ENCODE measurements at places on chromosomes 5 and 9.
A peak's percentile ranks its signal among the peaks of the same experiment; 100 is the strongest.

- DNase-seq: no peak
These were observed 121.7 kb upstream of the GLRA1 start for GRCh38 chr5:152046361-152046760.

GRCh38 chr5:100697970-100698369, 162.8 kb downstream of the FAM174A start:
- DNase-seq: no peak

DNA sequence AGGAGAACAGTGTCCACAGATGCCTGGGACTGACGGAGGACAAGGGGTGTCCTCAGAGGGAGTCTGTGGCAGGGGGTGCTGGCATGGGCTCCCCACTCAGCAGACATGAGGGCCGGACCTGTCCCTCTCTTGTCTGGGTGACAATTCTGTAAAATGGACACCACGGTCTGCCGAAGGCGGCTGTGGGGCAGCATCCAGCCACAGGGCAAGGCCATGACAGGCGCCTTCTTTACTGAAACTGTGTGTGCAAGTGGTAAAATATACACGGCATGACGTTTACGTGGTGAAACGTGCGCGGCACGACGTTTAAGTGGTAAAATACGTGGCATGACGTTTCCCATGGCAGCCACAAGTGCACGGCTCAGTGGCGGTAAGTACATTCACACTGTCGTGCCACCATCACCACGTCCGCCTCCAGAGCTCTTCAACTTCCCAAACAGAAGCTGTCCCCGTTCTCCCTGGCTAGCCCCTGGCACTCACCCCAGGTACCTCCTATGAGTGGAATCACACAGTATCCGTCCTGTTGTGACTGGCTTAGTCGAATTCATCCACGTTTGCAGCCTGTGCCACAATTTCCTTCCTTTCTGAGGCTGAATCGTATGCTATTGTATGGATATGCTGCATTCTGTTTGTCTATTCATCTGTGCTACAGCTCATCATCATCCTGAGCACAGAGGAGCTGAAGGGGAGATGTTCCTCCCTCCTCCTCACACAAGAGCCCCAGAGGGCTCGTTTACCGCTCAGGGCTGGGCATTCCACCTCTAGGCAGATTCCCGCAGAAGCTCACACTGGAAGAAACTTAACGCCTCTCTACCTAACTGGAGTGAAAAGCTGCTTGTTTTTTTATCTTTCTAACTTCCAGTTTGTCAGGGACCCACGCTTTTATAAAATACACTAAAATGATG, 52.5 kb downstream of the COL23A1 start:
- DNase-seq: no peak

GRCh38 chr5:36640949-36641348, 34.5 kb downstream of the SLC1A3 start:
- no peak for DNase-seq

DNA sequence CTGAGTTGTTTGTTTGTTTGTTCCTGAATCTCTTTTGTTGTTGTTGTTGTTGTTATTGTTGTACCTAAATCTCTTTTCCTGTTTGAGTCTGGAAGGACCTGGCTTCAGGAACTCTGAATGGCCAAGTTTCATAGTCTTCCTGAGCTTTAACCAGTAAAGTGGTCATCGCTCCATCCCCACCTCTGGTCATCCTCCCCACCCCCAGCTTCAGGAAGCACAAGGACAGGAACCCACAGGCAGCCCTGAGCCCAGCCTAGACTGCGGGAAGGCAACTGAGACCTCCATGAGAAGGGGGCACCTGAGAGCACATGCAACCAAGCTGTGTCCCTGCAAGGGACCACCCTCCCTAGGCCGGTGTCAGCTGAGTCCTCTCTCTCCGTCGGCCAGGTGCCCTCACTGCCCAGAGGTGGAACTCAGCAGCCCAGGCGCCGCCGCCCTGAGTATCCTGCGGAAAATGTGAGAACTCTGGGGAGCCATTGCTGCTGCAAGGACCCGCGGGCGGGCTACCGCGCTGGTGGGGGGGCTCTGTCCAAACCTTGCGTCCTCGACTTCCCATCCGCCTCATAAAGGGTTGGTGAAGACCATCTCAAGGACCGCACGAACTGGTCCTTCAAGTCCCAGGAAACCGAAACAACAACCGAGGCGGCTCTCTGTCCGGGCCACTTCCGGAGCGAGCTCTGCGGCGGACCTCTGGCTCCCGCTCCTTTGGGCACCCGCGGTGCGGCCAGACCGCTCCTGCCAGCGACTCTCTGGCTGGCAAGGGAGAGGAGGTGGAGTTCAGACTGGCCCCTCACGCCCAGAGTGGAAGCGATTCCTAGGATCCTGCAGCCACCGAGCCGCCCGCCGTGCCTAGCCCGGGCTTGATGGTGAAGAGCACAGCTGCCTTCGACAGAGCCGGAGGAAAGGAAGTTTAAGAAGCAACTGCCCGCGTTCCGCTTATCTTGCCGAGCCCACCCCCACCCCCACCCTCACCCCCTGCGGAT, 4.2 kb downstream of the BARX1 start:
- DNase-seq: peak; percentile 6

DNA sequence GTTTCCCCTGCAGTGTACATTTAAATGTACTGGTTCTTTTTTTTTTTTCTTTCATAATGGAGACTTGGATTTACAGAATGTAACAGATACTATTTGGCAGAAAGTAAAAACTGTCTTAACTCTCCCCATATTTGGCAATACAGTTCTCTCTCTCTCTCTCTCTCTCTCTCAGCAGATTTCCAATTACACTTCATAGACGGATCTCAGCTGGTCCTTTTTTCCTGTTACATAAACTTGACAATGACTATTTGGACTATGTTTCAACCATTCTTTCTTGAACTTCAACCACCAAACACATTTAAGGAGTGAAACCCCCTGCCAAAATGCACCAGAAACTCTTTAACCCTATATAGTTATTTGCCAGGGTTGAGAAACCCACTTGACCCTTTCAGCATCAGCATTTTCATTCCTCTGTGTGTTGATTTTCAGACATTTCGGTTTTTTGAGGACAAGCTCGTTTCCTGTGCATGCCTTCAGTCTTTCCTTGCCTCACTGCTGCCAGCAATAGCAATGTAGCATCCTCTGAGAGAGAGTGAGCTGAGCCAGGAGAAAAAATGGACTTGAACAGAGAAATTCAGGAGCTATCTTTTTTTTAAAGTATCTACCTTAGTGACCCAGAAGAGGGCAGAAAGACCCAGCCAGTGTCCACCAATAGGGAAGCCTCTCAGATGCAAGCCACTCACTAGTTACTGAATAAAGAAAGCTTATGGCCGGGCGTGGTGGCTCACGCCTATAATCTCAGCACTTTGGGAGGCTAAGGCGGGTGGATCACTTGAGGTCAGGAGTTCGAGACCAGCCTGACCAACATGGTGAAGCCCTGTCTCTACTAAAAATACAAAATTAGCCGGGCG, 26.0 kb upstream of the GNA14 start:
- no peak for DNase-seq

DNA sequence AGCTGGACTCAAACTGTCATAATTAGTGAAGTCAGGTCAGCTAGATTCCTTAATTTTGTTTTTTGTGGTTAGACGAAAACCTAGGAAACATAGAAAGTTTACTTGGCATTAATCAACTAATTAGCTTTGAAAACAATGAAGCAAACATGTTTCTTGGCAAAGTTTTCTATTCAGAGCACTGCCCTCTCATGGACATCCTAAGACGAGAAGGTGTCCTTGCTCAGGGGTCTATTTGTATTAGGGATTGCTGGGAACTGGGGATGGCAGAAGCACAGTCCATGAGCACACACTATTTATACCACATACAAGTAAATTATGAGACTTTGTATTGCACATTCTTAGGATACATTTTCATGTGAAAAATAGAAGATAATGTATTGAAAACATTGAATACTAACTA, 49.7 kb downstream of the POC5 start:
- no peak for DNase-seq

DNA sequence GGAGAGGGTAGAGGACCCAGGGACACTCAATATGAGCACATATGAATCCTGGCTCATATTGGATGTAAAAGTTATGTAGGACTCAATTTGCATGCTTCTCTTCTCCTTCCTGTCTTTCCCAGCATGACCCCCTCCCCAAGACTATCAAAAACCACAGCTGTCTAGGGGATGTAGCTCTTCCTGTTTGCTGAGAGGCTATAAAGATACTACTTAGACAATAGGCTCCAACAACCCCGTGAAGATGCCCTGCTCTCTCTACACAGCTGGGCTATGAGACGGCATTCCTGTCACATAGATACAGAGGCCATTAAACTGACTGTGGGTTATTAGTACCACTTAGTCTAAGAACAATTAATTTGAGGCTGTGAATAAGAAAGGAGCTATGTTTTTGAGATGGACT, 56.5 kb upstream of the PCSK1 start:
- DNase-seq: no peak

GRCh38 chr5:99936911-99937310, 598.3 kb upstream of the FAM174A start:
- no peak for DNase-seq

DNA sequence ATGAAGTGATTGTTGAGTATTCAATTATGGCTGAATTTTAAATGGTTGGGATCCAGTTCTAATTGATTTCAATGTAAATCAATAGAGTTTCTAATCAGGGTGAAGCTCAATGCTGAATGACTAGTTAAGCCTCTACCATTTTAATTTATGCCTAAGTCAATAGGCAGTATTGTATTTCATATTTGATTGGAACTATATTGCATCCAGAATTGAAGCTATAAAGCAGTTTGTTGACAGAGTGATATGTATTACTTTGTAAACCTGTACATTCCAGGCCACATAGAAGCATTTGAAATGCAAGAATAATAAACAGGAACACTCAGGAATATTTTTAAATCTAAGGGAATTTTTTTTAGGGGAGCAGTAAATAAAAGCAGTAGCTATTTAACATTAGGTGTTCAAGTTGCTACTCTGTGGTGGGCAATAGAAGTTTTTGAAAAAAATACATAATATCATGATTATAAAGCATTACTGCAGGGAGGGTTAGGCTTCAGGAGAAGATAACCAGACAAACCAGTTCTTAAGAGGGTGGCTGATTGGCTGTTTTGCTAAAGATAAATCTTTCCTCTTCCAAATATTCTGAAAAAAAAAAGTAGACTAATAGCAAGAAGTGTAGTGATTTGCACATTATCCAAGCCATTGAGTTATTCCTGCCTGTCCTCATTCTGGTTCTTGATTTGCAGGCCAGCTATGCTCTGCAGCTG, 492.0 kb upstream of the MEF2C start:
- DNase-seq: no peak

- no peak for DNase-seq
These were observed 913.9 kb downstream of the TLE4 start for GRCh38 chr9:80485420-80486250.

All from GM04504 (cell line).